ENCODE measurements at places on chromosomes 2 and 18.

GRCh38 chr2:163341426-163341825 lies 394.4 kb downstream of the FIGN start:
- DNase-seq = peak; percentile 38

- no peak for DNase-seq
Observed at GRCh38 chr2:136032192-136032591, 46.8 kb upstream of the DARS1 start.

DNA sequence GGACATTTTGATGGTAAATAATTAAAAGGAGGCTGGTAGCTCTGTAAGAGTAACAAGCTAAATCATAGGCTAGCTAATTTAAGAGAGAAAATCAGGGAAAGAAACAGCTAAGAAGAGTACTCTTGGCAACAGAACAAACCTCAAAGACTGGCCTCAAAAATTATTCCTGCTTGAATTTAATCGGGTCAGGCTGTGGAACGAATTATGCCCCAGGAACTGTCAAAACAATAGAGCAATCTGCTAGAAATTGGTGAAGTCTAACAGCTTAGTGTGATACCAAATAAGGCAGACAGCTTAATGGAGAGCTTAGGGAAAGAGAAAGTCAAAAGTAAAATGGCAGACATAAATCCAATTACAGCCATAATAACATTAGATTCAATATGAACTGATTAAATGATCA lies 215.7 kb downstream of the MREG start:
- peak; percentile 67 for DNase-seq

GRCh38 chr18:43934781-43935471 lies 657.6 kb upstream of the SYT4 start:
- peak; percentile 37 for DNase-seq

- no peak for DNase-seq
Observed at GRCh38 chr18:911486-911885, 6.8 kb downstream of the ADCYAP1 start.

DNA sequence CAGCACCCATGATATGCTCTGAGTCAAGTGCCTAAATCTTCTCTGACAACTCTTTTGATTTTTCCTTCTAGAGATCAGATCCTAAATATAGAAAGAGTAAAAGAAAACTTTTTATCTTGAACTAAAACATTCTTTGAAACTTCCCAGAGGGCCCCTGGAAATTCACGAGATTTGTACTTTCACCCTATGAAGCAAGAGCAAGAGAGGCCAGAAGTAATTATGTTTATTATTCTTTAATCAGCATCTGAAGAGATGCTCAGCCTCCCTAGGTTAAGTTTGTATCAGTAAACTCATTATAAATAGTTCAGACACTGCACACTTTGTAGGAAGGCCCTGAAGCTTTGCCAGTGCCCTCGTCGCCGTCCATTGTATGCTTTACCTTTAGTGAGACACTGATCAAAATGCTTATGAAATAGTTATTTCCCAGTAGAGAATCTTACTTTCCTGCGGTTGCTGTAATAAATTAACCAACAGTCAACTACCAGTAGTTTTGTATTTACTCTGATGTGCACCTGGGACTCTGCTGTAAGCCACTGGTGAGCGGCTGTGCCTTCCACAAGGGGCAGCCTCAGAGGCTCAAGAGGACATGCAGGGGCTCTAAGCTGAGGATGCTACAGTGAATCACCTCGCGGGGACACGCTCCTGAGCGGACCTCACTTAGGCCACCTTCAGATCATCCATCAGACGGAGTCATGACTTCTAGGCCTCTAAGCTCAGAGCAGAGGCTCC lies 71.9 kb downstream of the BIN1 start:
- no peak for DNase-seq

DNA sequence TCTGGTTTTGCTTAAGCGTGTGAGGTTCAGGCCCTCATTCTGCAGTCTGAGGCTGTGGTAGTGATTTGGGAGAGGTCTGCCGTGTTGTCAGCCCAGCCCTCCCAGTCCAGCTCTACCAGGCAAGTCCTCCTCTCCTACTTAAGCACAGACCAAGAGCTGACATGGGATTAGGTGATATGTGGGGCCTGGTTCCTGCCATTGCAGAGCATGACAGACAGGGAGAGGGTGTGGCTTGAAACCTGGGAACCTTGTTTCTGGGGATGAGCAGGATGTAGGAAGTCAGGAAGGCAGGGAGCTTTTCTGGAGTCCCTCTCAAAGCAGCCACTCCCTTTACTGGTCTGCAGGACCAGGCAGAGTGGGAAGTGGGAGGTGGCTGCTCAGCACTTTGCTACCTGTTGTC lies 38.6 kb downstream of the PTPRM start:
- no peak for DNase-seq

- DNase-seq = peak; percentile 62
Observed at GRCh38 chr2:54459037-54459441, 2.9 kb downstream of the SPTBN1 start.

DNA sequence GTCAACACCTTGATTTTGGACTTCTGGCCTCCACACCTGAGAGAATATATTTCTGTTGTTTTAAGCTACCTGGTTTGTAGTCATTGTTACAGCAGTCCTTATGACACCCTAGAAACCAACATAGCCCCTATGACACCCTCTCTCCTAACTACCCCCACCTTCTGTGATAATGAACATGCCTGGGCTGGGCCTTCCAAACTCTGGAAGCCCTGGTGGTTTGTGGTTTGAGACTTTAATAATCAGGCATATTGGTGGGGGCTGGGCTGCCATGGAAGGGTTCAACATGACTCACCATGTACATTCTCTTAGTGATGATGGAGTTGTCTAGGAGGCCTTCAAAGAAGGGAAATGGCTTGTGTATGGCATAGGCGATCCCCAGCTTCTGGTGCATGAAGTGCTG lies 3.3 kb downstream of the SP110 start:
- no peak for DNase-seq

- DNase-seq = no peak
Observed at GRCh38 chr2:141362311-141362710, 768.5 kb downstream of the LRP1B start.

DNA sequence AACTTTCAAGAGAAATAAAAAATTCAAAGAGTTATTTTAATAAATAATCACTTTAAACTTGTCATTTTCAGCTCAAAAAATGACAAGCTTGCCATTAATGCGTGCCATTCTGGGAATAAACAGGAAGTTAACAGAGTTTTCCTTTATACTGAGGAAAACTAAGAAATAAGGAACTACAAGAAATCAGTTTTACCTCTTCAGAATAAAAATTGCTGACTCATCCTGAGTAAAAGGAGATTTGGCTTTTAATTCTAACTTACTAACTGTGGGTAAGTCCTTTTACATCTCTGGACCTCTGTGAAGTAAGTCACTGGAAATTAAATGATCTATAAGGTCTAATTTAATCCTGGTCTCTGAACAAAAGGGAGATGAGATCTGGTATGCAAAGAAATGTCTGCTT lies 16.1 kb downstream of the CEBPZ start:
- no peak for DNase-seq

- peak; percentile 57 for DNase-seq
Observed at GRCh38 chr2:234025891-234026401, 24.6 kb upstream of the SPP2 start.

DNA sequence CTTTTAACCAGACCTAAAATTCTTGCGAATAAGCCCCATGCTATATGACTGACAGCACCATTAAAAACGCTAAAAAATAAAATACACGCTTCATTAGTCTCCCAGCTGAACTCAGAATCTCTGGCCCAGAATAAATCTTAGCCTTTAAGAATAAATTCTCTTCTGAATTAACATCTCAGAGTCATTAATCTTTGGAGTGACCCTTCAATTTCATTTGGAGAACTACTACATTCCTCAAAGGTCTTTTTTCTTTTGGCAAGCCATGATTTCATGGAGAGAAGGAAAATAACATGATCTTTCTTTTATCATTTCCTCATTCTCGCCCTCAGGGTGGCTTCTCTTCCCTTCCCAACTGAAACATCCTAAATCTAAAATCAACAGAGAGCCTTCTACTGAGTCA lies 259.0 kb downstream of the AFF3 start:
- peak; percentile 65 for DNase-seq

- no peak for DNase-seq
Observed at GRCh38 chr2:112005406-112006075, 49.5 kb upstream of the TMEM87B start.

DNA sequence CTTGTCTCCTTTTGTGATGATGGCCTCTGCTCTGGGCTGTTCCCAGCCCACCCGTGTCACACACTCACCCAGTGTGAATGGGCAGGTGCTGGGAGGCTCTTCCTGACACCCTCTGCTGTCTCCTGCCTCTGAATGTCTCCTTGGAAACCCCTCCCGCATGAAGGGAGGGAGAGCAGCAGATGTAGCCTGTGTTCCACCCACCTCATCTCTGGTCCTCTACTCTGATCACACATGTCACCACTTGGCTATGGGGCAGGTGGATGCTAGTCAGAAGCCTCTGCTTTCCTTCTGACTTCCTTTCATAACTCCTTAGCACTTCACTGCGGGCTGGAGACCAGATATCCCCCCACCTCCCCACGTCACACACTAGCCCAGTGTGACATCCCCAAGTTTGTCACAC lies 23.9 kb downstream of the EFR3B start:
- no peak for DNase-seq

Measured in EH (cell line).